Amniotic epithelial cell (primary cell): ENCODE measurements at places on chromosomes 3 and 15.

GRCh38 chr3:10949197-10949596, 43.4 kb upstream of the SLC6A1 start:
- no peak for DNase-seq

DNA sequence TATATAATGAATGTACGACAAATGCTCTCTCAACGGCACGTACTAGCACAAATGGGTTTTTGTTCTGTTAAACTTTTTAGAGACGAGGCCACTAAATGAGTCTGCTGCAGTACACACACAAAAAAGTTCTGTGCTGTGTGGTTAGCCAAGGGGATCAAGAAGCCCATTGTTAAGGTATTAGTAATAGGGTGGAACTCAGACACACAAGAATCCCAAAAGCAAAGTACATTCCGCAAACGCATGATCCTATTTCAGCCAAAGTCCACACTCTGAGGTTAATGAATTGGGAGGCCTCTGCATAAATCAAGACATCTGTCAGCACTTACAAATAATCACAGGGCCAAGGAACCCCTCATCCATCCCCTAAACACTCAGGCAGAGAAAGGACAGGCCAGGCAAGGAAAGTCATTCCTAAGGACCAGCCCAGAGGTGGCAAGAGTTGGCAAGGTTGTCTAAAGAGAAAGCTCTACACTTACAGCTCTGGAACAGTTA, 12.1 kb downstream of the OSBPL10 start:
- DNase-seq: peak; percentile 98

- peak; percentile 65 for DNase-seq
These were observed 99.2 kb upstream of the TRPM1 start for GRCh38 chr15:31200735-31201151.

DNA sequence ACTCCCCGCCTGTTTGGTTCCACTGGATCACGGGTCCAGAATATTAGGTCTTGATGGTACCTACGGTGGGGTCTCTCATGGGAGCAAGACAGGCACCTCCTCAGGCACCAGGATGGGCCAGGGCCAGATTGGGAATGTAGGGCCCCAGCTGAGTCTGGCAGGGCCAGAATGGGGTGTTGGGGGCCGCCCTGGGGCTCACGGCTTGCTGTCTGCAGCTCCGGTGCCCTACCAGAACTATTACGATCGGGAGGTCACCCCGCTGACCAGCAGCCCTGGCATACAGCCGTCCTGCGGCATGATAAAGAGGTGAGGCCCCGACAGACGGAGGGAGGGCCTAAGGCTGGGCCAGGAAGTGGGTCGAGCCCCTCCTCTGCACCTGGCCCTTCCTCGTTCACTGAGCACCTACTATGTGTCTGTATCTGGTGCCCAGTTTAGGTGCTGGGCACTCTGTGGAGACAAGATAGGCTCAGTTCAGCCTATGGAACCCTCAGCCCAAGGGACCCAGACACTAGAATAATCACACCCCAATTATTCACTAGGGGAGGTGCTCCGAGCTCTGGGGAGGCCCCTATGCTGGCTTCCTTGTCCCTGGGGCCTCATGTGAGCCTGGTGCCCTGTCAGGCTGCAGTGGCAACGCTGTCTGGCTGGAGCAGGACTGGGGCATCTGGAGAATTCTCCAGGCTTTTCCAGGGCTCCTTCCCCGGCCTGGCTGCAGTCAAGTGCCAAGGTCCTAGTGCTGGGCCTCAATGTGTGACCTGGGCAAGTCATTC, 37.9 kb downstream of the PSTPIP1 start:
- DNase-seq: no peak

GRCh38 chr3:119973018-119973646, 121.1 kb downstream of the GSK3B start:
- DNase-seq: peak; percentile 12

- no peak for DNase-seq
These were observed 70.0 kb downstream of the DHX30 start for GRCh38 chr3:47872916-47873315.

- peak; percentile 29 for DNase-seq
These were observed 1.2 kb downstream of the RGMA start for GRCh38 chr15:93087825-93088199.

DNA sequence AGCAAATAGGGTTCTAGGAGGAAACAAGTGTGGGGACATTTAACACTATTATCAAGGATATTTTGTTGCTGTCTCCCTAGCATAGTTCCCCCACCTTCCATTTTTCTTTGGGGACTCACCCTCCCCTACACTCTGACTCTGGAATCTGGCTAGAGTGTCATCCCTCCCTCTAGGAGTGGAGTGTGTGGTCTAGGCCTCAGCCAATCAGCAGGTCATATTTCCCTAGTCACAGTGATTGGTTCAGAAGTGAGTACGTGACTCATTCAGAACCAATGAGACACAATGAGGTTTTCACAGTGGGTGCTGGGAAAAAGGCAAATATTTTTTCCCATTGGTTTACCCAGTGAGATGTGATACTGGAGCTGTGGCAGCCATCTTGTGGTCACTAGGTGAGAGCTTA, 234.4 kb downstream of the SHQ1 start:
- DNase-seq: no peak

DNA sequence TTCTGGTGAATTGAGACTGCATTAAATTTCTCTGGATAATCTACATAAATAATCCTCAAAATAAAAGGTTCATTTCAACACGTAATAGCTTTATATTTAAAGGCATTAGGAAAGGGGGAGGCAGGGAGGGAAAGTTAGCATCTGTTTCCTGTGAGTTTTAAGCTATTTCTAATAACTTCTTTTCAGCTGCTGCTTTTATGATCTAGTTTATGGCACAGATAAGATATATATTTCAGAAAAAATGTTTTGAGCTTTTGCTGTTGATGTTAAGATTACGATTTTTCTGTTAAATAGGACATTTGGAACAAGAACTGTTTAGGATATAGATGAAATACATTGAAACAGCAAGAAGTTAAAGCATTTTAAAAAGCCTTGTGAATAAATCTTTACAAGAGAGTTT, 30.0 kb downstream of the UBE2E1 start:
- DNase-seq: no peak

DNA sequence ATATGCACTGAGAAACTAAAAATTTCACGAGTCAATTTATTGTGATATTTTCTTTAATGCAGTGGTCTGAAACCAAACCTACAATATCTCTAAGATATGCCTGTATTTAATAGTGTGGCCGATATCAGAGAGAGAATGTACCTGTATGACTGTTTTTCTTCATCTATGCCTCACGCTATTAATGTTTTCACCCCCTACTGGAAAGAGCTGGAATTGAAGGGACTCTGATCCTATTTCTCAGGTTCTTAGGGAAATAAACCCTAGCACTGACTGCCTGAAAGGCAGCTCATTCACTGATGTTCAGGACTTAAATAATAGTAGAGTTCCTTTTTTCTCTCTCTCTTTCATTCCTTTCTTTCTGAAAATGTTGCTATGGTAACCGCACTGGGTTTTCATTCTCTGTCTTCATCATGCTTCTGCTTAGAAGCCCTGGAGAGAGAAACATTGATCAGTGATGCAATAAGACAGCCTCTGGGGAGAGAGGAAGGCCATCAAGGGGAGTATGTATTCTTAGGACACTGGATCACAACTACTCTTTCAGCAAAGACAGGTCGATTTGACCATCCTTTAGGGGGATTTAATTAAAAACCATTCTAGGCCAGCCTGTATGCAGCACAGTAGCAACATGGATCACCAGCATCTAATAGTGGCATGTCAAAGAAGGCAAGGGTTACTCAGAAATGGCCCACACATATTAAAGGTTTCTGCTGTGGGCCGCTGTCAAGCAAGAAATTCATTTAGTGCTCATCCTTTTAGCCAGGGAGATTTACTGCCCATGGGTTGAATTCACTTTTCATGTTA, 1135.7 kb downstream of the IGSF11 start:
- DNase-seq: peak; percentile 3

GRCh38 chr3:163605915-163606314, 1472.4 kb downstream of the SI start:
- no peak for DNase-seq

GRCh38 chr3:23629181-23629894, 176.4 kb upstream of the UBE2E1 start:
- peak; percentile 89 for DNase-seq

DNA sequence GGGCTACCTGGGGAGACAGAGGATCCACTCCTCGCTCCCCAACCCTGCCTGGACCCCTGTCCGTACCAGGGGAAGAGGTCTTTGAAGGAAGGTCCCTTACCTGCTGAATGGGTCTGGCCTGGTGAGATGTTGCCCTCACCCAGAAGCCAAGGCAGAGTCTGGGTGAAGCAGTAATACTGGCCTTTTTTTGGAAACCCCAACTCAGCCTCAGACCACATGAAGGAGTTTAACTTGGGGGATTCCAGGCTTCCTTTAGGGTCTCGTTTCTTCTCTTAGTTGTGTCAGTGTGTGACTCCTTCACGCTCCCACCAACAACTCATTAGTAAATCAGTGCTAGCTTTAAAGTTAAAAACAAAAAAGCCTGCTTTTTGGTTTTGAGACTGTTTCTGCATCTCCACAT, 45.6 kb downstream of the RTP1 start:
- DNase-seq: no peak

DNA sequence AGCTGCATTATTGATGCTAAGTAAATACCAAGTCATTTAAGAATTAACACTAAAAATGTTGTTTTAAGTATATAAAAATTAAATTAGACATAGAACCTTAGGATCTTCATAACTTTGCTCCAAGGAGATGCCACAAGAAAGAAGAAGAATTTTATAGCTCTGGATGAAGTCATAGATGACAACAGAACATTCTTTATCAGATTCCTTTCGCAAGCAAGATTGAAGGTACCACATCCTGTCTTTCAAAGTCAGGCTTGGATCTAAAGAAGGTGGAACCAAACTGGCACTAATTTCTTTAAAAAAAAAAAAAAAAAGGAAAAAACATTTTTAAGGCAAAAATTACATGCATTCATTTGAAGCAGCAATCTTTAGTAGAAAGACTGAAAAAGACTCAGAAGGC, 62.5 kb downstream of the POLQ start:
- DNase-seq: peak; percentile 71

GRCh38 chr3:68483041-68483440, 449.3 kb downstream of the TAFA4 start:
- DNase-seq: no peak

GRCh38 chr3:27290760-27291159, 78.4 kb downstream of the NEK10 start:
- no peak for DNase-seq

DNA sequence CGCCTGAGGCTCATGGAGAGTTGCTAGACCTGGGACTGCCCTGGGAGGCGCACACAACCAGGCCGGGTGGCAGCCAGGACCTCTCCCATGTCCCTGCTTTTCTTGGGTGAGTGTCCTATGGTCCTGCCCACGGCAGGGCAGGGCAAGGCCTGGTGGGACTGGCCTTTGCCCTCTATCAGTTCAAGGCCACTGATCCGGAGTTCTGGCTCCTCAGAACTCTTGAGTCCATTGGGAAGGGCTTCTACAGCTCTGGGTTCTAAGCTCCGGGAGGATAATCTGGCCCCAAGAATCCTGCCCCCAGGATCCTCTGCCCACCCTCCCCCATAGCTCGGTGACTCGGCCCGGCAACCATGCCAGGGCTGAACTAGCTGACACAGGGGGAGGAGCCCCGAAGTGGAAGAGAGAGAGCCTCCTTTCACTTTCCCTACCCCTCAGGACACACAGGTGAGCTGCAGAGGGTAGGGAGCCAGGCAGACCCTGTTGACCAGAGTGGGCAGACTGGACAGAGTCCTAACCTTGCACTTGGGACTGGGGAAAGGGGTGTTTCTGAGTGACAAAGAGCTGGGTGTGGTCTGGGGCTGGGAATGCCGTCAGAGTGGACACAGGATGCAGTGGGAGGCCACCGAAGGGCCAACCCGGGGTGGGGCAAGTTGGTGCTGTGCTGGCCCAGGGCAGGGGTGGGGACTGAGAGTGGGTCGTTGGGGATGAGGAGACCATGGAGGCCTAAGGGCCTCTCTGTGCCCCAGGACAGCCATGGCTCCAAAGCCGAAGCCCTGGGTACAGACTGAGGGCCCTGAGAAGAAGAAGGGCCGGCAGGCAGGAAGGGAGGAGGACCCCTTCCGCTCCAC, 664 bp downstream of the PARP3 start:
- peak; percentile 51 for DNase-seq

DNA sequence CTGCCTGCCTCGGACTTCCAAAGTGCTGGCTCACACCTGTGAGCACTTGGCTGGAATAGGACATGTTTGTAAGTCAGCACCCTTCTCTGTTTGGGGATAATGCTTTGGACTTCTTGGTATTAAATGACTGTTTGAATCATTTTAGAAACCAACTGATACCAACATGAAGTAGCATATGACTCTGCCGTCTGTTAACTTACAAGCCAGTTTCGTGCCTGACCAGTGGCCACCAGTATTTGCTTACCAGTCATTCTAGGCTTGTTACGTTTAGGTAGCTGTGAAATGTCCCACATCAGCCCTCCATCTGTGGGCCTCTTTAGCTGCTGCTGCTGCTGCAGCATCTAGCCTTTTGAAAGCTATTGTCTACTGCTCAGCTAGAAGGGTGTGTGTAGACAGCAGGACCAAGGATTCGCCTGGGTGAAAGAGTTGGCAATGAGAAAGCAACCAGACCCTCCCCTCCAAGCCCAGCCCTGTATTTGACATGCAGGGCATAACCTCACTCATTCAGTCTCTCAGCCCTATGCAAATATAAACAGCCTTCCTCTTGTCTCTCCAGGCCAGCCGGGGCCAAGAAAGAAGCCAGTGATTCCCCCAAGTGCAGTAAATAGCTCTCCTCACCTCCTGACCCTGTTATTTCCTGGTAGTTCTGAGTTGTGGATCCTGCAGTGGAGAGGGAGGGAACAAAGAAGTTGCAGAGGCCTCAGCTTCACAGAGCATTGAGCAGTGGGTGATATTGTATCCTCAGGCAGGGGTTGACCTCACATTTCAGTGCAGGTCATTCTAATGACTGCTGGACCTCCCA, 51.0 kb downstream of the NKIRAS1 start:
- peak; percentile 53 for DNase-seq

DNA sequence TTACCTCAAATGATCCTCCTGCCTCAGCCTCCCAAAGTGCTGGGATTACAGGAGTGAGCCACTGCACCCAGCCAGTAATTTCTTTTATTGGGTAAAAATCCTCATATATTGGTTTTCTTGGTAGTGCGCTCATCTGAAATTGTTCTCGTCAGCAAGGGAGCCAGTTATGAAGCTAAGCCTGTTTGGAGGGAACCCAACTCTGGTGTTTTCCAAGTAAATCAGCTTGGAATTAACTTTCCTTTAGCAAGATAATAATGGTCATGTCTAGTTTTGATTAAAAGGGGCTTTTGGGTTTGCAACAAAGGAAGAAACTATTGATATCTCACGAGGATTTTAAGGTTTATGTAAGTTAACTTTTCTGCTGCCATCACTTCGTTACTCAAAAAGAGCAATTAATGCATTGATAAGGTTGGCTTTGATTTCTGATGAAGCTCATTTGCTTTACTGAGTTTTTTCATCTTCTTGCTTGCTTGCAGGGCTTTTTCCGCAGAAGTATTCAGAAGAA, 72.7 kb downstream of the RARB start:
- no peak for DNase-seq

- DNase-seq: no peak
These were observed 16.3 kb upstream of the LRRFIP2 start for GRCh38 chr3:37190667-37191066.

- no peak for DNase-seq
These were observed 524.5 kb downstream of the SHQ1 start for GRCh38 chr3:72323773-72324172.

GRCh38 chr3:123693584-123694190, 108.8 kb upstream of the HACD2 start:
- DNase-seq: no peak
